ENCODE measurements at places on chromosomes 7 and 10. TPM values are rescaled to one million over a fixed set of nuclear protein-coding genes. Genes with fewer than 3 reads are reported as not detected.

Gene OR6V1
- not detected for polyA plus RNA-seq

Gene CNTNAP2
- 5.1 TPM for polyA plus RNA-seq

Gene ELN
- polyA plus RNA-seq, result not detected

Gene SVOPL
- polyA plus RNA-seq, result 4.5 TPM

Gene FZD8
- 7.6 TPM for polyA plus RNA-seq

Gene NACAD
- polyA plus RNA-seq, result 1.4 TPM

Gene FAM180A
- not detected for polyA plus RNA-seq

Gene COL26A1
- 12.5 TPM for polyA plus RNA-seq

Measured in cardiac muscle cell (in vitro differentiated cells and primary cell).